ENCODE measurements at places on chromosomes 7 and 10.

DNA sequence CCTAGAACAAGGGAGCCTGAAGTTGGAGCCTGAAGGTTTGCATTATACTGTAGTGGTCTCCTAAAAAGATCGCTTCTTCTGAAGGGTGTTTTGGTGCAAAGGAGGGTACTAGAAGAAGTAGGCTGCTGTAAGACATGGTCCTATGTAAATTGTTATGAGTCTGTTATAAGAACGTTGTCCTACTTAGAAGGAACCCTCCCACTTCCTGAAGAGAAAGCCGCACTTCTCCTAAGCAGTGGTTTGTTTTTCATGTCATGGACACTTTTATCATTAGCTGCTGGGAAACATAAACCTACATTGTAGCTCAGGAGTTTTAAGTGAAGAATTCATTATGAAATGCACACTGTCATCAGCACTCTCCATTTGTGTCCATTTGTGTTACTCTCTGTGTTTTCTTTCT, 129.1 kb upstream of the ITGB1 start:
- DNase-seq, result no peak

DNA sequence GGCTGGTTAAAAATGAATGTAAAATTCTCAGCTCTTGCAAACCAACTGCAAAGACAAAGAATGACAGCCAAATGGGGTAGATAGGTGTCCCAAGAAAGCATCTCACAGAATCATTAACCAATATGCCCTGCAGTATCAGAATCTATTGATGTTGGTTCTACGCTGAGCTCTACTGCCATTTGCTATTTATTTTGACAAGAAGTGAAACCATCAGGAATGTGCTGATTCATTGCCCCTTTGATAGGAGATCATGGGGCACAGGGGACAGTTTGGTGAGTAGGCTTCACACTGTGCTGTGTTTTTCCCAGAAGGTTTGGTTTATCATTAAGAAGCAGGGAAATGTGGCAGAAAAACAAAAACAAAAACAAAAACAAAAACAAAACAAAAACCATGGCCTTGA, 19.4 kb upstream of the CDC14C start:
- no peak for DNase-seq

- no peak for DNase-seq
Observed at GRCh38 chr10:49620841-49621378, 7.1 kb downstream of the CHAT start.

DNA sequence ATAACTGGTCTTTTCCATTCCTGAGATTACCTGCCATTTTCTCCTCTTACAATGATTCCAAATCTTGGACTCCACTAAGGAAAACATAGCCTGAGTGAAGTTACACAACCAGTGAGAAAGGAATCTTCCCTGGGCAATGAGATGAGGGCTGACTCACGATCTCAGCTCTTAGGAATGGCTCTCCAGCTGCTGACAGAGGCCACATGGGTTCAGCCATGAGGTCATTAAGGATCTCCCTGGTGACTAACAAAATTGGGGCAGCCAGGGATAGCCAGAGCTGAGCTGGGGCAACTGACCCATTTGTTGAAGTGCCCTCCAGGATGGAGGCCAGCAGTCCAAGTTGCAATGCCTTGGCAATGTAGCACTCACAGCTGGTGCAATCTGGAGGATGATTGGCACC, 78.7 kb upstream of the MKLN1 start:
- no peak for DNase-seq

GRCh38 chr7:71521506-71521905, 389.6 kb downstream of the GALNT17 start:
- no peak for DNase-seq

DNA sequence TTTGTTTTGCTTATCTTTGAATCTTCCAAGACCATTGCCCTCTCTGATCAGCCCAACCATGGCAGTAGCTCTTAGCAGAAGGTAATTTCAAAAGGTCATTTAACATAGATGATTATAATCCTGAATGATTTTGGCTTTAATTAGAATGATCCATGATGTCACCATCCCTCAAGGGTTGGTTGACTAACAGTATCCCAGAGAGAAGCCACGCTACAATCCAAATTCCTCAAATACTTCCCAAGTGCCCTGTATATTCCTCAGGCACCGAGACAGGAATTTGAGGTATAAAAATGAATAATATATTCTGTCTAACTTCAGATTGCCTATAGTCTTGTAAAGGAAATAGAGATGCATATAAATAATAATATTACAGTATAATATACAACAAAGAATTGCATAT, 42.1 kb upstream of the TMEM196 start:
- no peak for DNase-seq

DNA sequence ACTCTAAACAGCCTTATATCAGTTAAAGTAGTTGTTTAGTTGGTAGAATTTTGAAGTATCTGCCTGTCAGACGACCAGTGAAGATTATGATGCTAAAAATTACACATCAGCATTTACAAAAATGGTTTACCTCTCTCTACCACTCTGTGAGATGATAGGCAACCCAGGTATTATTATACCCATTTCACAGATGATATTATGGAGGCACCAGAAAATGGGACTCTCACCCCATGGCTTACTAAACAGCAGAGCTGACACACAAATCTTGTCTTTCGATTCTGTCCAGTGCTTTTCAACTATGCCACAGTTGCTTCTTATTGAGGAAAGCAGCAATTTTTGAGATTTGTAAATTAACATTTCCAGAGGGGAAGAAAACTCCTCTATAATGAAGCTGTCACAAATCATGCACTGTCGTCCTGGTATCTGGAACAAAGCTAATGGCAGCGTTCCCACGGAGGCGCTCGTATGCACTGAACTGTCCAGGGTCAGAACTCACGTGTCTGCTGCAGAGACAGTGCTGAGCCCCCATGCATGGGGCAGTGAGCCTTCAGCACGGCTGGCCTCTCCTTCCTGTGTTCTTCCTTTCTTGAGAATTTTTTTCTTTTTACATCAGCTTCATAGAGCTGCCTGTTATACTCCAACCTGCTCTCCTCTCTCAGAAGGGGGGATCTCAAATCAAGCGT, 381.1 kb downstream of the SDK1 start:
- no peak for DNase-seq

DNA sequence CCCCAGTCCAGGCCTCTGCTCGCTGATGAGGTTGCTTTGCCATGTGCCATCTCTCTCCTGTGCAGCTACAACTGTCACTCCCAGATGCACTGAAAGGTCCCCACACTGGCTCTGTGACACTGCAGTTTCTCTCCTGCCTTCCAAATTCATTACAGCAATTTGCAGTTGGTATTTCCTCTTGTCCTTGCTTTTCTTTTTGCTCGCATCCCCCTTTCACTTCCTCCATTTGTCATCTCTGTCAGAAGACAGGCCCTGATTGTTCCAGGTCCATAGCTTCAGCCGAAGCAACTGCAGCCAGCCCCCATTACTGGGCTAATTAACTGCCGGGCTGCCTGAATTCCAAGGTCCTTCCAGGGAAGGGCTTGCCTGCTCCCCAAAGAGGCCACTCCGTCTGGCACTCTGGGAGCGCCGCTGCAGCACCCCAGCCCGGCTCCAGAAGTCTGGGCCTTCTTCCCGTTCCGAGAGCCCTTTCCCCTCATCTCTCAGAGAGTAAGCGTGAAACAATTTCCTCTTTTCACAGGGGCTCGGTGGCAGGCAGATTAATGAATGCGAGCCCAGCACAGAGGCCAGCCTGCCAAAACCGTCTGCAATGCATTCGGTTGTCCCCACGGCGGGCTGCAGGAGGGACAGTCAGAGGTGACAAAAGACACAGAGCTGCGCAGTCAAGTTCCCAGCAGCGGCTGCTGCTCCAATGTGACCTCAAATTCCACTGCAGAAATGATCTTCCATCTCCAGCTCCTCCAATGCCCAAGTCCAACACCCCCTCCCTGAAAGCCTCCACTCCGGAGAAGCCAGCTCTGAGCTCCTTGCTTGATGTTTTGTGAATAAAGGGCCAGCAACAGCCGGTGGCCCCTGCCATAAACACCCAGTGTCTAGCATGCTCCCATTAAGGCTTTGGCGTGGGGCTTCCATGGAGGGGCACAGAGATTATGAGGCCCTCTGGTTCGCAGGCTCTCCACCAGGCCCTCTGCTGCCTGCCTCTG, 279.4 kb upstream of the HABP2 start:
- peak; percentile 81 for DNase-seq

DNA sequence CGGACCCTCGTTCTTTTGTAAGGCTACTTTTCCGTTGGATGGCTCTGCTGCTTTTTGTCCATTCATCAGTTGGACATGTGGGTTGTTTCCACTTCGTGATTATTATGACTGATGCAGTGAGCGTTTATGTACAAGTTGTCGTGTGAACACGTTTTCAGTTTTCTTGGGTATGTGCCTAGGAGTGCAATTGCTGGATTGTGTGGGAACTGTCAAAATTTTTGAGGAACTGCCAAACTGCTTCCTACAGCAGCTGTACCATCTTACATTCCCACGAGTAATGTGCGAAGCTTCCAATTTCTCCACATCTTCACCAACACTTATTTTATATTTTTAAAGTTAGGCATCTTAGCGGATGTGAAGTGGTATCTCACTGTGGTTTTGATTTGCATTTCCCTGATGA, 10.4 kb downstream of the FKBP6 start:
- no peak for DNase-seq

DNA sequence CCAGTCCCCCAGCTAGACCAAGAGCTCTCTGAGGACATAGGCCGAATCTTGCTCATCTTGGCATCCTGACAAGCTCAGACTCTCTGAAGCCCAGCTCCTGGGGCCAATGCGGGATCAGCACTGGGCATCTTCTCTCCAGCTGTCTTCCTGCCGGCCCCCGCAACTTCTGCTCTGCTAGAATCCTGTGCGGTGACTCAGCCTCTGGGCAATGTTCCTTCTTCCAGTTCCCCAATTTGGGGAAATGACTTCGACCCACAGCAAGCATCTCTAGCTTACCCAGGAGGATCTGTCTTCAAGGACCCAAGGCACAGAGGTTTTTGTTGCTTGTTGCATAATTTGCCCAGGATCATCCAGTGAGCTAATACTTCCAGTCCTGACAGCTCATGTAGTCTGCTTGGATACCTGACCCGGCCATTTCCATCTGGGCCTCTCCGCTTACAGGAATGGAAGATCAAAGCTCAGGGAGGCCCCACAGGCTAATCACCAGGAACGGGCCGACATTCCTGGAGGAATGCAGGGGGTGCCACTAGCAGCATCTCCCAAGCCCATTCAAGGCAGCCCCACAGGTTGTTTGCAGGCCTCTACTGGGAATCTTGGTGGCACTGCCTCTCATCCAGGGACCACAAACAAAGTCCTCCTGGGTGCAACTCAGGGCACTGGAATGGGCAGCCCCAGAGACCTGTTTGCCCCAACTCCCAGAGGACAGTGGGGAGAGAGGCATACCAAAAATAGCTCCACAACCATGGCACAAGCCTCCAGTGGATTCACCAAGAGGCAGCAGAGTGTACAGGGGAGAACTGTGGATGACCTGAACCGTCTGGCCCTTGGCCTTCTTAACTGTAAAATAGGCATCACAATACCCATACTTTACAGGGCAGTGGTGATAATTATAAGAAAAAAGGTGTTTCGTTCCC, 151.9 kb downstream of the NEURL1 start:
- no peak for DNase-seq

- DNase-seq, result no peak
Observed at GRCh38 chr10:126233182-126234148, 154.8 kb downstream of the ADAM12 start.

DNA sequence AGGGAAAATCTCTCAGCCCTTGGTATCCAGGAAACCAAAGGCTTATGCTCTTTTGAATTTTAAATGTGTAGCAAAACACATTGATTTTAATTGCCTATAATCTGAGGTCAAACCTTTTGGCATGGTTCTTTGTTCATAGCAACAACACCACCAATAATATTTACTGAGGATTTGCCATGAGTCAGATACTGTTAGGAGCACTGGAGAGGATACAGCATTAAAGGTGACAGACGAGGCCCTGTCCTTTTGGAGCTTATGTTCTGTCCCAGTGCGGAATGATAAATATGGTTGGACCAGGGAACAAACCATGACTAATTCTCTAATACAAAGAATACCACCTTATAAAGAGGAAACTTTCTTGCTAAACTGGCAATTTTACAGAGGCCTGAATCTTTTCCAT, 176.6 kb downstream of the CTNNA3 start:
- DNase-seq, result no peak

- no peak for DNase-seq
Observed at GRCh38 chr7:115976651-115977050, 53.9 kb downstream of the TFEC start.

- DNase-seq, result no peak
Observed at GRCh38 chr10:78417425-78418370, 384.0 kb downstream of the RPS24 start.

GRCh38 chr10:12338981-12339380, 10.4 kb upstream of the CAMK1D start:
- no peak for DNase-seq

DNA sequence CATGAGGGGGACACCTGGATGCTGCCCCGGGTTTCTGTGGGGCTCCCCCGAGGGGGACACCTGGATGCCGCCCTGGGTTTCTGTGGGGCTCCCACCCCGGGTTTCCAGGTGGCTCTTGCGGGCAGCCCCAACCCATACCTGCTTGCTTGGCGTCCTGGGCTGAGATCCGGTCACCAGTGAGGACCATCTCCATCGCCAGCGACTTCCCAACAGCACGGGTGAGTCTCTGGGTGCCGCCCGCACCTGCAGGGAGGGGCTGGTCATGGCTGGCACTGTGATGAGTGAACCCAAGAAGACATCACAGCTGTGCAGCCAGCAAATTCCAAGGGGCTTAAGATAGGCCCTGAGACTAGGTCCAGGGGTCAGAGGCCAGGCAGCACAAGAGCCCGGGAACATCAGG, 6.4 kb downstream of the ECHS1 start:
- no peak for DNase-seq

GRCh38 chr7:34320926-34321661, 336.9 kb upstream of the NPSR1 start:
- DNase-seq, result peak; percentile 56

DNA sequence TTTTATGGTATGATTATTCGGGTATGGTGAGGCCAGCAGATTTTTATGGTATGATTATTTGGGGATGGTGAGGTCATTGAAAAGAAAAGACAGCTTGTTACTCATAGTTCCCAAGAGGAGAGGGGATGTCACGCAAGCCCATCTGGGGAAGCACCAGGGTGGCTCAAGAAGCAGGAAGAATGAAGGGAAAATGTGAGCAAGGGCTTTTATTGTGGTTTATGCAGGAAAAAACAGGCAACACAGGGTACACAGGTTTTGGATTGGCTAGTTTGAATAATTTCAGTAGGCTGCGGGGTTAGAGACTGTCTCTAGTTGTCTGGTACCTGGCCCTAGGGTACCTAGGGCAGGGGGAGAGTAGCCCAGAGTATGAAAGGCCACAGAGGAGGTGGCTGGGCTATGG, 26.8 kb upstream of the DGKI start:
- no peak for DNase-seq

GRCh38 chr7:85713171-85713570, 526.3 kb upstream of the SEMA3D start:
- DNase-seq, result no peak

- DNase-seq, result no peak
Observed at GRCh38 chr7:96233084-96233483, 88.8 kb downstream of the SLC25A13 start.

GRCh38 chr7:77812290-77812685, 13.7 kb downstream of the PHTF2 start:
- DNase-seq, result no peak

- DNase-seq, result no peak
Observed at GRCh38 chr7:73742753-73743641, 4.4 kb upstream of the ABHD11 start.

GRCh38 chr10:10520491-10521385, 496.9 kb upstream of the CELF2 start:
- DNase-seq, result no peak
